Bone marrow (tissue), 2 donors: ENCODE measurements at places on chromosomes 5 and 9.

DNA sequence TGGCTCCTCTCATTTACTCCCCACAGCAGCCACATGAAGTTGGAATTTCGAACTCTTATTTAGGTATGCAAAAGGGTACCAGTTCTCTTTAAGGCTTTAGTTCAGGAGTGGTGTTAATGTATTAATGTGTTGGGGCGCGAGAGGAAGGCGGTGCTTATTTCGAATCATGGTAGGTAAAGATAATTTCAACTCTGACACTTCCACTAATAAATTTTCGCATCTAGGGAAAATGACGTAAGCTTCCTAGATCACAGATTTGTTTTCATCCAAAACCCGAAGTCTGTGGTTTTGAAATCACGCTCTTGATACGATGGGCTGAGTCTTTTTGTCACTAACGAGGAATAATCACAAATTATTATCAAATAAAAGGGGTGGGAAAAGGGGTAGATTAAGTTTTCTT is 681 bp downstream of the PPWD1 start:
- DNase-seq = no peak

GRCh38 chr5:73942783-73943182 is 316.8 kb downstream of the ARHGEF28 start:
- no peak for DNase-seq

GRCh38 chr5:80860924-80861613 is 99.1 kb upstream of the RASGRF2 start:
- no peak for DNase-seq

GRCh38 chr9:123065196-123065595 is 31.7 kb downstream of the GPR21 start:
- DNase-seq = no peak

DNA sequence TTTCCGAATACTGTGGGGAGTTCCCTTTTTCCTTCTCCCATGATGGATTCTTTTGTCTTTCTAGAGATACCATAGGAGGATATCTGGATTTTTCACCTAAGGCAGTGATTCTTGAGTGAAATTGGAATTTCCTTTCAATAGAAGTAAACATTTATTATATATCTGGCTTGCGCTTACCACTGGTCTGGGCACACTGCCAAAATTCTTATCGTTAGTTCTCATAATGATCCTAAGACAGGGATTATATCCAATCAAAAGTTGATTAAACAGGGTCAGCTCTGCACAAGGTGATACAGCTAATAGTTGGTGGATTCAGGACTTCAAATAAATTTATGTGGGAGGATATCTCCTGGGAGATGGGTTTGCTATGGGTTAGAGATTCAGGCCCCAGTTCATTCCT is 9.6 kb downstream of the TLE4 start:
- DNase-seq = no peak

DNA sequence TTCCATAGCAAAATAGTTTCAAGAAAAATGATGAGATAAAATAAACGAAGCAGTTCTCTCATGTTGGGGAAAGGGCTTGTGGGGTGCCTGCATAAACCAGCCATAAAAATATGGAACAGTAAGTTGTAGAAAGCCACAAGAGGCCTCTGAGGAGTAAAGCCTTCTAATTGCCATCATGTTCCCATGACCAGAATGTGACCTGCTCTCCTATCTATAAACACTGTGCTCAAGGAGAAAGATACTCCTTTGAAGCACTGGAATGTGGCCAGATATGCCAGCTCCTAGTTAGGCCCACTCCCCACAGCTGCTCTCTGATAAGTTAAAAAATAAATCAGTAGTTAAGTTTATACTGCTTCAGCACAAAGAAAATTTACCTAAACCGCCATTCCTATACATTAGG is 65.8 kb downstream of the SETX start:
- DNase-seq = no peak

DNA sequence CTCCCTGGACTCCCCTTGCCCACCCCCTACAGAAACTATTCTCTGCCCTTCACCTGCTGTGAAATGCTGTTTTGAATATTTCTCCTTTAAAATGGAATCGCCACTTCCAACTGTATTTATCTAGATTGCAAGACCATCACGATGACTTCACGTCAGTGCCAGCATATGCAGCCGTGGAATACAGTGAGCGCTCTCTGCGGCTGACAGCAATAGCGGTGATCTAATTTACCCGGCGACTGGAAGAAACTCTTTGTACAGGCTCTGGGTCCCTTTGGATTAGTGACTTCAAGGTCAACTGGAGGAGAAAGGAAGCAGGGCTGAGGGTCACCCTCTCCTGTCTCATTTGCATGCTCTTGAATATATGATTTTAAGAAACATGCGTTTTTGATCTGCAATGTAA is 192.0 kb downstream of the IRX1 start:
- no peak for DNase-seq

- DNase-seq = no peak
Measured at GRCh38 chr5:50800410-50800809, 134.0 kb downstream of the PARP8 start.

DNA sequence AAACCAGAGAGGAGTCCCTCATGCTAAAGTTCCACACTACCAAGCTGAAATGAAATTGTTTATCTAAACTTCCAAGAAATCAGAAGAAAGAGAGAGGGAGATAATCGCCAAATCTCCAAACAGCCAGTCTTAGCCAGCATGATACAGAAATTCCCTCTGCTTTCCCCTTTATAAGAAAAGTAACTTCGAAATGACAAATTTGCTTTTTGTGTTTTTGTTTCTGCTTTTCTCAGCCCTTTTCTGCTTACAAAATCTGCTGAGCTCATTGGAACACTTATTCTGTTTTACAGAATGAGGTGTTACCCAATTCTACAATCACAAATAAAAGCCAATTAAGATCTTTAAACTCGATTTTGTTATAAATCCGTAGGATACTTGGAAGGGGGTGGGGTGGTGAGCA is 72.9 kb downstream of the SFXN1 start:
- DNase-seq = no peak

DNA sequence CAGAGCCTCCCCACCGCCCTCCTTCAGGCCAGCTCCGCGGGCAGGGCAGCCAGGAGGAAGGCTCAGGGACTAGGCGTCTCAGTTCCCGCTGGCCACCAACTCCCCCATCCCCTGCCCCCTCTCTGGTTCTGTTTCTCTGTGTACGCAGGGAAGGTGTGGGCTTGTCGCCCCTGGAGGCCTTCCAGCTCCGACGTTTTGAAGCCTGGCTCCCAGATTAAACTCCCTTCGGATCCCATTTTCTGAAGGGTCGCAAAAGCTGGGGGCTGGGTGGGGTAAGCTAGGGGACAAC is 346 bp downstream of the ATOX1 start:
- DNase-seq = no peak

DNA sequence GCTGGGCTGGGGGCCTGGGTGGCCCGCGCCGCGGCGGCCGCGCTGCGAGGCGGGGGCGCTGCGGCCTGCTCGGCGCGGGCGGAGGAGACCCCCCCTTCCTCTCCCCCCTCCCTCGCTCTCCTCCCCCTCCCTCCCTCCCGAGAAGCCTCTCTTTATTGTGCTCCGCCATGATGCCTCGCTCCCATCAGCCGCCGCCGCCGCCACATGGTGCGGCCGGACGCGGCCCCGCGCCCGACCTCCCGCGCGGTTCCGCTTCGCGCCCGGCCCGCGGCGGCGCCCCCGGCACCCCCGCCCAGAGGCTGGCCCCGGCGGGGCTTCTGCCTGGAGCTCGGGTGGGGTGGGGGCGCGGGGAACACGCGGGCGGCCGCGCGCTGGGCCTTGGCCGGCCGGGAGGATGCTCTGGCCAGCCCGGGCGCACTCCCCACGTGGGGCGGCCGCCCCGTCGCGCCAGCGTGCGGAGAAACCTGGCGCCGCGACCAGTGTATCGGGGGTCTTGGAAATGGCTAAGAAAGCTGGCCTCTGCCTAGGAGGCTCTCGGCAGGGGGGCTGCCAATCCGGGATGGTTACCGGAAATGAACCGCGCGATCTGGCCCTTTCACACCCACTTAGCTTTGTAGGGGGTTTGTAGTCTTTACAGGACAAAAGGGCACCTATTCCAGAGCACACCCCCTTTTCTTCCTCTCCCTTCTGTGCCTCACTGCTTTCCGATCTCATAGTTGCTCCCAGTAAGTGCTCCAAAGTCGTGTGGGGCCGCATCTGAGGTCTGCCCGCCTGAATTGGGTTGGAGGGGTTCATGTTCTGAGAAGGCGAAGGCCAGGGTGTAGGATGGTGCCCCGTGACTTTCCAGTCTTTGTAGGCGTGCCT is 1.0 kb downstream of the SET start:
- no peak for DNase-seq

GRCh38 chr9:124389146-124389939 is 25.9 kb downstream of the PSMB7 start:
- DNase-seq = no peak

GRCh38 chr5:176171171-176171760 is 67.0 kb upstream of the SIMC1 start:
- no peak for DNase-seq

GRCh38 chr9:110357505-110357904 is 19.8 kb upstream of the TXNDC8 start:
- DNase-seq = no peak

DNA sequence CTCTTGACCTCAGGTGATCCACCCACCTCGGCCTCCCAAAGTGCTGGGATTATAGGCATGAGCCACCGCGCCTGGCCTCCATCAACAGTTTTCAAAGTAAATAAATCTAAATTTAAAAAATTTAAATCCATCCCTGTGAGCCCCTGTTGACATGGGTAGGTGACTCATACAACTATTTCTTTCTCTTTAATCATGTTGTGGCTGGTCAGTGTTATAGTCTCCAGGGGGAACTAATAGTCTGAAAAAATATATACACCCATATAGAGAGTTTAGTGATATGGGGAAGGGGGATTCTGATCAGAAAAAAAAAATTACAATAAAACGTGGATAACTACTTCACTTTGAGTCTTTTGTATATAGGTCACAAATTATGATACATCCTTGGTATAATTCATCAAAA is 159.2 kb downstream of the ZNF608 start:
- no peak for DNase-seq

DNA sequence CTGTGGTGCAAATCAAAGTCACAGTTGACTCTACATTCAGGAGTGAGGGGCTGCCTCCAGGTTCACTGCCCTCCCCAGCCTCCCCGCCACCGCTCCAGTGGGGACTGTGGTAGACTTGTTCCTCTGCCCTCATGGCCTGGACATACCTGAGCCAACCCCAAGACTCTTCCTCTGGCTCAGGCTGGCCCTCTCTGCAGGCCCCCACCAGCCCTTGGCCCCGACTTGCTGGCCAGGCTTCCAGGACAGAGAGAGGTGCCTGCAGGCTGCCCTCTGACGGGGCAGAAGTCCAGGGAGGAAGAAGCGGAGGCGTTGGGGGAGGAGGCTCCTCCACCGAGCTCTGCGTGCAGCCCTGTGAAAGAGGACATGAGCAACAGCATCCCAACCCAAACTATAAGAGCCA is 2.8 kb upstream of the SARDH start:
- DNase-seq = no peak

- no peak for DNase-seq
Measured at GRCh38 chr5:56476487-56476856, 243.3 kb upstream of the ANKRD55 start.

DNA sequence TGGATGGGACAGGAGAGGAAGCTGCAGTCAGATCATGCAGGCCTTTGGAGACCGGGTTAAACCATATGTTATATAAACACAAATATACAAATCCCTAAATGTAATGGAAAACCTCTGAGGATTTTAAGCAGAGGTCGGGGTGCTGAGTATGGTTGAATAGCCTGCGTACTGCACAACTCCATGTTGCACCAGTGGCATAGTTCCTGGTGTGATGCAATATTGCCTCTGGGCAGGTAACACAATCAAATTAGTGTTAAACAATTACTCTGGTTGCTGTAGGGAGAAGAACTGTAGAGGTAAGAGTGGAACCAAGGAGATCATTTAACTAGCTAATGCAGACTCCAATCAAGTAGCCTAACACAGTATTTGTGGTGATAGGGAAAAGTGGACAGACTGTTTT is 21.3 kb upstream of the RNF145 start:
- DNase-seq = no peak
